Thoracic aorta (tissue), 2 donors: ENCODE measurements at places on chromosomes 3 and 15. TPM values are rescaled to one million over a fixed set of nuclear protein-coding genes. Genes with fewer than 3 reads are reported as not detected.

GRCh38 chr3:67635257-67635656 is 19.2 kb downstream of the SUCLG2 start:
- no peak for DNase-seq

- no peak for DNase-seq
These were observed 15.8 kb downstream of the ABHD17C start for GRCh38 chr15:80710635-80711554.

DNA sequence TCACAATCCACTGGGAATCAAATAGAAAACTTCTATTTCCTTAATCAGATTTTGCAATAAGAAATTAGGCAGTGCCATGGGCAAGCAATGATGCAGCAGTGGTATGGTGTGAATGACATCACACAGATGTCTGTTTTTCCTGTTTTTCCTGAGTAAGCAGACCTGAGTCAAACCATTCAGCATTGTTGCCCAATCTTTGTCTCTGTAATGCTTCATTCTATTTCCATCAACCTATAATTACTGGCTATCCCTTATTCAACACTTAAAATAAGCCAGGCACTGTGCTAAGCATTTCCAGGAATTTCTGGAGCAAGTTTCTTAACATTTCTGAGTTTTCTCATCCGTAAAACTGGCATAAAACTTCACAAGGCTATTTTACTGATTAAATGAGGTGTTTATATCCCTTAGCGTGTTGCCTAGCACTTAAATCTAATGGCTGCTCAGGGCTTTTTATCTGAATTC is 11.3 kb upstream of the OXSR1 start:
- no peak for DNase-seq

GRCh38 chr3:23894254-23895061 is 22.3 kb downstream of the NKIRAS1 start:
- no peak for DNase-seq

DNA sequence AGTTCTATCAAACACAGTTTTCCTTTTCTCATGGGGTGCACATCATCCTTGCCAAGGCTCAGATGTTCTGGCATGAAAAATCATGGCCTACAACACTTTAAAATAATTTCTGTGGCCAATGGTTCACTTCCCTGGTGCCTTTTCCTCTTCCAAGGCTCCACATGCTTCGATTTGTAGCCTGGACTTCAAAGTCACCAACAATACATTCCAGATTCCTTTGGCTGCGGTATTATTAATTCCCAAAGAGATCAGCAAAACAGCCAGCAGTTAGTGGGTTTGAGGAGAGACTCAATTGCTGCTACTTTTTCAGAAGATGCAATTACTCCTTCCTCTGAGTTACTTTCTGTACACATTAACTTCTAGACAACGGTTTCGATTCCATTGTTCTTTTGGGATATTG is 80.3 kb upstream of the CCDC80 start:
- DNase-seq, result no peak

DNA sequence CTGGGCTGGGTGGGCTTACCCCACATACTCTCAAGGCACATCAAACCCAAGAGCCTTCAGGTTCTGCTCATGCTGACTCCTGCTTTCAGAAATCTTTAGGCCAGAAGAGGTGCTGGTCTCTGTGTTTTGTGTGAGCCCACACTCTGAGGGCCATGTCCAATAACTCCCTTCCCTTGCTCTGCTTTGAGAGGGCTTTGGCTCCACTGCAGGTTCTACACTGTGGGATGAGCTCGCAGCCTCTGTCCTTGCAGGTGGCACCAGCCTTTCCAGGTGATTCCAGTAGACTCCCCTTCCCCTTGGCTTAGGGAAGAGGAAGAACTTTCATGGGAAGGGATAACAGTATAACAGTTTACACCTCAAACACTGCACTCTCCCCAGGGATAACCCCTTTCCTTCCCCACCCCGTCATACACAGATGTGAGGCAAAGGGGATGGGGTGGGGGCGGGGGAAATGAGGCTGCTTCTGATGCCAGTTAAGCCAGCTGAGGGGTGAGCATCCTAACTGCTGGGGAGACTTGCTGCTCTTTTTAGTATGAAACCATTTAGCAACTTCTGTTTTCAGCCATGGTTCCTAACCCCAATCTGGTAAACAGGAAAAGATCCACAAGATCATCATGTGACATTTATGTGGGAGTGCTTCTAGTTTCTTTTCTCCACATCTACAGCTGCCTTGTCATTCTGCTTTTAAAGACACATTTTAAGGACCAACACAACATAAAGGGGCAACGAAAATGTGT is 262.4 kb downstream of the SLC9A9 start:
- no peak for DNase-seq

- no peak for DNase-seq
These were observed 127.2 kb downstream of the NFKBIZ start for GRCh38 chr3:101976473-101976872.

- no peak for DNase-seq
These were observed 29.3 kb upstream of the ST3GAL6 start for GRCh38 chr3:98733812-98734281.

GRCh38 chr3:195715583-195716266 is 5.1 kb upstream of the MUC20 start:
- no peak for DNase-seq

GRCh38 chr3:160135851-160136250 is 89.4 kb upstream of the C3orf80 start:
- no peak for DNase-seq

GRCh38 chr15:38560456-38560926 is 4.1 kb downstream of the RASGRP1 start:
- no peak for DNase-seq

GRCh38 chr3:125683067-125683829 is 88.0 kb upstream of the OSBPL11 start:
- no peak for DNase-seq

- no peak for DNase-seq
These were observed 57.6 kb upstream of the FRMD4B start for GRCh38 chr3:69443457-69443920.

GRCh38 chr15:63493436-63493835 is 11.0 kb upstream of the USP3 start:
- DNase-seq, result no peak

GRCh38 chr3:53114011-53114400 is 16.2 kb downstream of the RFT1 start:
- DNase-seq, result peak; percentile 42

NR2E3 gene
- total RNA-seq, result 0.92 TPM

GMPPB gene
- 43.1 TPM for total RNA-seq

BNIP2 gene
- 126 TPM for total RNA-seq

ITIH4 gene
- 51.4 TPM for total RNA-seq

IFT122 gene
- 50.1 TPM for total RNA-seq

HCN4 gene
- total RNA-seq, result not detected

GPR160 gene
- total RNA-seq, result 2.3 TPM
